Stimulated activated CD4-positive, alpha-beta T cell treated with anti-CD3 and anti-CD28 coated beads, Interleukin-4, amount 100 ng/mL, for 24 hours (primary cell): ENCODE measurements at places on chromosomes 11 and 22.

GRCh38 chr22:37343863-37344734 lies 61.8 kb downstream of the CYTH4 start:
- no peak for DNase-seq

DNA sequence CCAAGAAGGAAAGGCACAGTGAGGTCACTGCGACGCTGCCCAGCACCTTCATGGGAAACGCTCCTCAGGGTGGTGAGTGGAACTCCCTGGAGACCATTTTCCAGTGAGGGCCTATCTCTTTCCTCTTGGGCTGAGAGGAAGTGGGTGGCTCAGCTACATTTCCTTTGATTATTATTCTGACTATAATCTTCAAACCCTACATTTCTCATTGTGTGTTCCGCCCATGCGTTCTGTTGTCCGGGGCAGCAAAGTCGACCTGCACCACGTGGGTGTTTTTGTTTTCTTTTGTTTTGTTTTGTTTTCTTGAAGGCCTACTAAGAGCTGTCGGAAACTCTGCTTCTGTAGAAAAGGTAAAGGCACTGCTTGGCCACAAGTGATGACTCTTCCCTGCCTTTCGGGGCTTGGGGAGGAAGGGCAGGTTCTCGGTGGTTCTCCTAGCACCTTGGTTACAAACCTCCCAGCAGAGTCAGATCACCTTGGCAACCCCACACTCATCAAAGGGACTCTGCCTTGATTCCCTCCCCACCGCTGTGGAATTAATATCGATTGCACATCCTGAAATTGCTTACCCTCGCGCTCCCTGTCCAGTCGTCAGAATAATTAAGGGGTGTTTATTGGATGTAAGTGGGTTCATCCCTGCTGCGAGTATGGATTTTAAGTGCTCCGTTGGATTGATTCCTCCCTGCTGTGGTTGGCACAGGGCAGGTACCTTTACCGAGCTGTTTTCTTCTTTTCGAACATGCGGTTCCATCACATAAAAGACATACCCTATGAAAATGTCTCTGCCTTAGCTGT lies 7.3 kb downstream of the PARVB start:
- DNase-seq, result no peak

DNA sequence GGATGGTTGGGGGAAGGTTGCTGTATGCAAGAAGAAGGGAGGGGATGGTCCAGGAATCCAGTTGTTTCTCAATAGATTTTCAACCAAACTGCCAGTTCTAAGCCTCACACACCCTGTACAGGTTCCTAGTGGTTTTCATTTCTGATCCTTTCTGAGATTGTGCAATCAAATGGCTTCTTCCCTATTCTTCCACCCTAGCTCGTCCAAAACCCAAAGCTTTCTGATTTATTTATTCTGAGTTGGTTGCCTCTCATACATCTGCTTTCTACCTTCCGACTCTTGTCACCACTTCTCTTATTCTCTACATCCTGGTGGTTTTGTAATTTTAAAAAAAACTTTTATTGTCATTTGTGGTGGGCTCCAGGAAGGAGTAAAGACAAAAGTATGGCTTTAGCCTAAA lies 12.6 kb downstream of the OR5A2 start:
- DNase-seq, result no peak

- DNase-seq, result no peak
Observed at GRCh38 chr22:25833091-25833490, 91.1 kb downstream of the MYO18B start.

GRCh38 chr11:97269527-97269926 lies 879.7 kb downstream of the JRKL start:
- DNase-seq, result no peak
